Nephron progenitor cell (in vitro differentiated cells): ENCODE measurements at places on chromosomes 11 and 22.

- peak; percentile 61 for DNase-seq
Observed at GRCh38 chr11:122115524-122116379, at the start of gene BLID. TSS of gene BLID (minus strand) at chr11:122116215. CDS start at chr11:122115922, 293 bp downstream.

GRCh38 chr11:128205796-128206195 is 381.6 kb downstream of the ETS1 start:
- DNase-seq = no peak

- DNase-seq = peak; percentile 80
Observed at GRCh38 chr11:69704508-69705253, 859 bp upstream of the FGF19 start.

DNA sequence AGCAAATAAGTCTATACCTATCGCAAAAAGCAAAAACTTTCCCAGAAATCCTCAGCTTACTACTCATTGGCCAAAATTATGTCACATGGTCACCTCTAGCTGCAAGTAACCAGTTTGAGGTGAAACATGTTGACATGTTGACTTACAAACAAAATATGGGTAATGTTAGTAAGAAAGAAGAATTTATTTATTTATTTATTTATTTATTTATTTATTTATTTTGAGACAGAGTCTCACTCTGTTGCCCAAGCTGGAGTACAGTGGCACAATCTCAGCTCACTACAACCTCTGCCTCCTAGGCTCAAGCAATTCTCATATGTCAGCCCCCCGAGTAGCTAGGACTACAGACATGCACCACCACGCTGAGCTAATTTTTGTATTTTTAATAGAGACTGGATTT is 5.4 kb upstream of the SLC35C1 start:
- DNase-seq = no peak

GRCh38 chr11:88384004-88384668 is 46.6 kb upstream of the CTSC start:
- no peak for DNase-seq

DNA sequence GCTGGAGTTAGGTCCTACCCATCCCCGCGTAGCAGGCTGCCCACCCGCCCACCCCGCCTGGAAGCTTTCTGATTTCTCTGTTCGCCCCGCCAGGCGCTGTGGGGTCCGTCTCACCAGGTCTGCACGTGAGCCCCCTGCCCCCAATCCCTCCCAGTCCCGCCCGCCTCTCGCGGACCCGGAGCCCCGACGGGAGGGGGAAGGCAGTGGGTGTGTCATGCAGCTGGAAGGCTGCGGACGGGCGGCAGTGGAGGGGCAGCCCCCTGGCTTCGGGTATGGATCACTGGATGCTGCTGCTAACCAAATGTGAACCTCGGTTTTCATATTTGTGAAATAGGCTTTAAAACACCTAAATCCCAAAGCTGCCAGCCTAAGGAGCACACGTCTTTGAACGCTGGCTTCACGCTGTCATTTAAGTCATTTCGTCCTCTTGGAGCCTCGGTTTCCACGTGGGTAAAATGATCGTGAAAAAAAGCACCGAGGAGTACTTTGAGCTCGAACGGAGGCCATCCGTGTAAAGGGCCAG is 568 bp upstream of the BIK start:
- DNase-seq = peak; percentile 51

- DNase-seq = peak; percentile 57
Observed at GRCh38 chr22:46149512-46150033, 753 bp upstream of the PPARA start.

DNA sequence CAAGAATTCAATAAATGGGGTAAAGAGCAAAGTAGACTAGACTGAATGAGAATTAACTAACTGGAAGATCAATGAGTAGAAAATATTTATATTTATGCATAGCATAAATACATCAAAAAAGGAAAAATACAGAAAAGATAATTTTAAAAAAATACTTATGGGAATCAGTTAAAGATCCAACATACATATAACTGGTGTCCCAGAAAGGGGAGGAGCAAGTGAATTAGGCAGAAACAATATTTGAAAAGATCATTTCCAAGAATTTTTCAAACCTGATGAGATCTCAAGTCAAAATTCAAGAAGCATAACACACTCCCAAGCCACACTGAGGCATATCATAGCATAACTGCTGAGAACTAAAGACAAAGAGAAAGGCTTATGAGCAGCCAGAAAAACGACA is 62.7 kb upstream of the SHISAL1 start:
- no peak for DNase-seq

DNA sequence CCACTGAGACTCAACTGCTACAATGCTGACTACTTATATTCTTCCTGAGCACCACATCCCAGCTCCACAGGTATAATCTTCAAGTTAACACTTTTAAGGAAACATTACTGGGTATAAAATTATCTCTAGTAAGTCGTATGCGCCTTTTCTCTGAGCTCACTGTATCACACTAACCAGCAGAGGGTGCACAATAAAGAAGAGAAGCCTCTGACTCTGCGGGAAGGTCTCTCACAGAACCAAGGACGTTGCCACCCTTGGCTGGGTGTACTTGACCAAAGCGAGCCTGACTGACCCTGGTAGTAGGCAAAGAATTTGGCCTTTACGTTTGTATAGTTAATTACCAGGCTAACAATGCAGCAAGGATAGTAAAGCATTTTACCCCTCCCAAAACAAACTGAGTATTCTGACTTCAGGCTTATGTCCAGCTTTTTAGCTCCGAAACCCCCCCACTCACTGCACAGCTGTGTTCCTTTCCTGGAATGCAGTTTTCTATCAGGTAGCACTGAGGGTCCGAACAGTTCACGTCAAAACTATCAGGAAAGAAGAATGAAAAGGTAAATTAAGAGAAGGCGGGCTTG is at the start of gene BTBD18:
Gene BTBD18 (minus strand): TSS at position 144 of the 578 bp plus-strand sequence. CDS start 631 bp downstream, outside the sequence.
- DNase-seq = no peak

DNA sequence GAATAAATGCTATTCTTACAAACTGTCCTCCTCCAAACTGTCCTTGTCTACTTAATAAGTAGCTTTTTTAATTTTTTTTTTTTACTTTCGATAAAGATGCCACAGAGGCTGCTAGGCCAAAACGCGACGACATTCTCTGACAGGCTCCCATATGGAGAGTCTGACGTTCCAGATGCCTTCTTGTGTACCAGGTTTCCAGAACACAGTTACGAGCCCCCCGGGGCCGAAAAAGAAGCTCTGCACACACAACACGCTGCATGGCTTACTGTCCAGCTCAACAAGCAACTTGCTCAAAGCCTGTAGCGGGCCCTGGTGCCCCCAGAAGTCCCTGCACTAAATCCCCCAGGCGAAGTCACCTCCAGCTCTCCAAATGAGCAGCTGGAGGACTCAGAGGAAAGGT is 39.3 kb downstream of the LARGE1 start:
- no peak for DNase-seq

- no peak for DNase-seq
Observed at GRCh38 chr11:133950874-133951326, 5.9 kb downstream of the IGSF9B start.

DNA sequence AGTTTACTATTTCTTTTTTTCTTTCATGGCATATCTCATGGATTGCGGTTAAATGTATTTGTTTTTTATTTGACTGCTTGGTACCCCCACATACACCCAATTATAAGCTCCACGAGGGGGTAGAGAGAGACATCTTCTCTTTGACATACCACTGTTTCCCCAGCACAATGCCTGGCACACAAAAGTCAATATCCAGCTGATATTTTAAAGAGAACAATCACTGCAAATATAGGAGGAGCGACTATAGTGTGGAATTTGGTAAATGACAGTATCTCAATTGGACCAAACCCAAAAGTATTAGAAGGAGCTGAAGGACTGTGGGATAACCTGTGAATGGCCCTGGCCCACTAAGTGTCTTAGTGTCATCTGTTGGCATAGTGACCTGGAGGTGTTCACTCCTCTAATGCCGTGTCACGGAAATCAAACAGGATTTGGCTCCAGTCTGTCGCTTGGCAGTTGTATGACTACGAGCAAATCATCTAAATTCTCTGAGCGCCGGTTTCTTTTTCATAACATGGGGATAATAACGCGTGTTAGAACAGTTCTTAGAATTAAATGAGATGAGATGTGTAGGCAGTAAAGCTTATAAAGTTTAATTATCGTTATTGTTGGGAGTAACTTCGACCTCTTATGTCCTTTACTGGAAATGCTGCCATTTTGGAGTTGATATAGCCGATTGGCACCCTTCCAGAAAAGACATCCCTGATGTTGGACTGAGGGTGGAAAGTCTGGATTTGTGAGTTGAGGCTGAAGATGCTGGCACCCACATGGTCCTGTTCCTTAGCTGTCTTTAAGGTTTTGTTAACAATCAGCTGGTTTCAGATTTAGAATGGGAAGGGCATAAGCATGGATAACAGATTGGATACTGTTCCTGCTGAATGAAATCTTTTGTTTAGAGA is 144.5 kb downstream of the DBX1 start:
- DNase-seq = no peak

DNA sequence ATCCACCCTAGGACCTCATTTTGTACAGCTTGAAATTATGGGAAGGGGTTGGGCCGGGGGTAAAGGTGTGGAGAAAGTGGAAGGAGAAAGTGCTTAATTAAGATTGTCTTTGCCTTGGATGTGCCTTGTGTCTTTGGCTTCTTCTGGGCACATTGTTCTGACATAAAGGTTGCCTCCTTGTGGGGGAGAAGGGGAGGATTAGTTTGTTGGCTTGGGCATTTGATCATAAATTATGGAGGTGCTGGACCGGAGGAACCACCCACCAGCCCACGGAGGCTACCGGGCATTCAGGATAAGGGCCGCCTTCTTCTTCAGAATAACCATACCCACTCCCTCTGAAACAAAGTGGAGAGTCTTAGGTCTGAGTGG is 1.3 kb downstream of the PAFAH1B2 start:
- DNase-seq = peak; percentile 48

DNA sequence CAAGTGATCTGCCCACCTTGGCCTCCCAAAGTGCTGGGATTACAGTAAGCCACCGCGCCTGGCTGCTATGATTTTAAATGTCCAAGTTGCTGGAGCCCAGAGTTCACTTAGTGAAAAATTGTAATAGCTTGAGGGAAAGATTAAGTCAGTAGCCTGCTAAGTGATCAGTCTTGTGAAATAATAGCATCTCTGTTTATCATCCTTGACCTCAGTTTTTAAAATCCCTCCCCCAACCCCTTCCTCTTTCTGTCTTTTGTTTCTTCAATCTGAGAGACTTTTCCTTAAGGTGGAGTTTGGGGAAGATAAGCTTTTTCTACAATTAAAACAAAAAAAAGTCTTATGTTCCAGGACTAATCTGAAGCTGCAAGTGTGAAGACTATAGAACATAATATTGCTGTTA is 6.4 kb downstream of the HIPK3 start:
- DNase-seq = no peak

DNA sequence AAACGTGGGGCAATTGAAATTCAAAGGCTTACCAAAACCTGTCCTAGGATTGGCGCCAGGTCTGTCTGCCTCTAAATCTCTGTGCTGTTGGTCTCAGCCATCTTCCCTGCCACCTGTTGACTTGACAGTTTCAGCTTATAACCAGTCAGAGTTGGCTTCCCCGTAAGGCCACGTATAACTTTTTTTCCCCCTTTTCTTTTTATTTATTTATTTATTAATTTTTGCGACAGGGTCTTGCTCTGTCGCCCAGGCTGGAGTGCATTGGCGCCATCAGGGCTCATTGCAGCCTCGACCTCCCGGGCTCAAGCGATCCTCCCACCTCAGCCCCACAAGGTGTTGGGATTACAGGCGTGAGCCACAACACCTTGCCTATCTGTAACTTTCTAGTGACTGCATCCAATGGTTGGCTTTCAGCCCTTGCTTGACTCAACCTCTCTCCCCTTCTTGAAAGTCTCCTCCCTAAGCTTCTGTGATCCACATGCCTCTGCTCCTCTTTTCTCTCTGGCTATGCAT is 1.4 kb upstream of the SYVN1 start:
- DNase-seq = no peak
